ENCODE measurements at places on chromosomes 7 and 10. TPM values are rescaled to one million over a fixed set of nuclear protein-coding genes. Genes with fewer than 3 reads are reported as not detected.

The STRIP2 gene
- total RNA-seq: 2.7 TPM

The TAC1 gene
- not detected for total RNA-seq

The MSRB2 gene
- 8.3 TPM for total RNA-seq

The ZCWPW1 gene
- 0.98 TPM for total RNA-seq

All from dermis blood vessel endothelial cell (primary cell).